Mammary epithelial cell (primary cell): ENCODE measurements at places on chromosomes 7 and 10. TPM values are rescaled to one million over a fixed set of nuclear protein-coding genes. Genes with fewer than 3 reads are reported as not detected.
A peak's percentile ranks its signal among the peaks of the same experiment; 100 is the strongest.

DNA sequence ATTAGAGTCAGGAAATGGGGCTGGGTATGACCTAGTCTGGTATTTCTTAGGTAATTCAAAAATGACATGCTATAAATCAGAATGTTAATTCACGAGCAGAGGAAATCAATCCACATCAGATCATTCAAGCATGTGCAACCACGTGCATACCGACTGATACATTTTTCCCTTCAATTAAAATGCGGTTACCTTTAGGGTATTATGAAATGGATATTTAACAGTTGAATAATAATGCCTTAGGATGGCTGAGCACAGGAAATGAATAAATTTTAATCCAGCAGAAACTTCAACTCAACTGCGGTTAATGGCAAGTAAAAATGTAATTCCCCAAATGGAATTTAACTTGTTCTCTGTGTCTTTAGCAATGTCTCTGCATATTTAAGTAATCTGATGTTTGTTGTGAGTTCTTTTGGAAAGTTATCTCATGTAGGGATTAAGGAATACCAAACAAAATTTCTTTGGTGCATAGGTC is 9.2 kb downstream of the CPA2 start:
- peak; percentile 91 for DNase-seq

GRCh38 chr10:4390219-4390618 is 435.8 kb upstream of the AKR1E2 start:
- DNase-seq: no peak

GRCh38 chr7:140082770-140083169 is 20.0 kb upstream of the PARP12 start:
- no peak for DNase-seq

DNA sequence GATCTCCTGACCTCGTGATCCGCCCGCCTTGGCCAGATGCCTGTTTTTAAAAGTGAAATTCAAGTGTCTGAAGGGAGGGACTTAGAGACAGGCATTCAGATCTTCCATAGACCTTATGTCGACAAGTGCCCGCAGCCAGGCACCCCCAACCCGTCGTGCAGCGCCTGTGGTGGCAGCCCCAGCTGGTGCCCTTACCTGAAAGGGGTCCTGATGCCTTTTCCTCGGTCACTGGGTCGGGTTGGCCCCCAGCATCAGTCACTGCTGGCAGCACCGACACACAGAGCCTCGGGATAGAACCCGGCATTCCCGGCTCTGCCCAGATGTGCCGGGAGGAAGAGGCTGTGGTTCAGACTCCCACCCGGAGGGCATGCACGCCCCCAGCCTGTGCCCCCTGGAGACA is 23.3 kb downstream of the LRRC27 start:
- DNase-seq: no peak

DNA sequence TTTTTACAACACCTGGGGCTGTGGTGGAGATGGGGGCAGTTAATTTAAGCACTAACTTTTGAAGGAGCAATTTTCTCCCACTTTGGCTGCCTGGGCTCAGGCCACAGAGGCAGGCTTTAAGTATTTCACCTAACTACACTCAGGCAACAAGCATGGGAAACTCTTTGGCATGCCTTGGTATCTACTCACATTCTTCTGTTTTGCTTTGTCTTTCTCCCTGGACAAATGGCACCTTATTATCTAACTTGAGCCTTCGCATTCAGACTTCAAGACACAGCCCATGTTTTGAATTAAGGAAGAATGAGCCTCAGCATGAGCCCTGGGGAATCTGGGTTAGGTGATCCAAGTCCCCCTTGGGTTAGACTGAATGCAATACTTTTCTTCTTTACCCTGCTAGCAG is 31.8 kb upstream of the BMPER start:
- DNase-seq: no peak

DNA sequence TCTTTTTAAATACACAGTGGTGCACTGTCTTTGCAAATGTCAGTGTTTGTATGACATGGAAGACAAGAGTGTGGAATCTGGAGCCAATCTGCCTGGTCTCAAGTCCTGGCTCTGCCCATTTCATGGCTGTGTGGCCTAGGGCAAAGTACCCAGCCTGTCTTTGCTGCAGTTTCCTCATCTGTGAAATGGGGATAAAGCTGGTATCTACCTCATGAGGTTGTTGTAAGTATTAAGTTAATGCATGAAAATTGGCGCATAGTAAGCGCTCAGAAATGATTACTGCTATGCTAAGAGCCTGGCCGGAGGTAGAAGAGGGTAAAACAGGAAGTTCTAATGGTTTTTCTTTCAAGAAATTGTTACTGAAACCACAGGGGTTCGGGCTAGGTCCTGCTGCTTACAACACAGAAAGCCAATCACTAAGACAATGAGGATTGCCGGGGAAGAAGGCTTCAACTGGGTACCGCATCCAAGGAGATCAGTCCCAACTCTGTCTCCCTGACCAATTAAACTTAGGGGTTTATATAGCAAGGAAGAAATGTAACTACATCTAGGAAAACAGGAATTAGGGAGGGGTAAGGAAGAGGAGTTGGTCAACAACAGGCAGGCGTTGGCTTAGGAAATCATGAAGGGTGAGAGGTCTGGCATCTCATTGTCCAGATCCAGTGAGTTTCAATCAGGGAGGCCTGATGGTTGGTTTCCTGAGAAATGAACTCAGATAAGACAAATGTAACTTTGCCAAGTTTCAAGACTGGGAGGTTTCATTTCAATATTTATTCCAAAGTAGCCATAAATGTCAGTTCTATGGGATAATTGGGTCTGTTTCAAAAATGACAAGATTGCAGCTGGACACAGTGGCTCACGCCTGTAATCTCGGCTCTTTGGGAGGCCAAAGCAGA is 57.0 kb downstream of the CHST3 start:
- DNase-seq: no peak

DNA sequence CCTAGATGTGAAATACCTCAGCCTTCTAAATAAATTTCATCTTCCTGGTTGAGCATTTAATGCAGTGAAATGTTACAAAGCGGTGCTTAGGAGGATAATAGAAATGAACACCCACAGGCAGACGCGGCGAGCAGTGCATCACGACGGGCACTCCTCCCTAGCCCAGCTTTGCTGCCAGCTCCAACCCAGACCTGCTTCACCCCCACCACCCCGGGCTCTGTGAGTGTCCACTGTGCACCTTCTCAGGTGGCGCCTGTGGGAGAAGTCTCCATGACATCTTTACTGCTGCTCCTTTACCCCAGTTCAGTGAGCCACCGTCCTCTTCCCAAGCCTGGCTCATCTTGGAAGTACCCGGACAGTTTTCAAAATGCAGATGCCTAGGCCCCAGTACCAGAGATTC is 5.2 kb upstream of the CHST15 start:
- no peak for DNase-seq

- no peak for DNase-seq
Observed at GRCh38 chr10:98378722-98379121, 36.3 kb downstream of the PYROXD2 start.

GRCh38 chr7:80309377-80309776 is 174.7 kb downstream of the GNAI1 start:
- DNase-seq: no peak

DNA sequence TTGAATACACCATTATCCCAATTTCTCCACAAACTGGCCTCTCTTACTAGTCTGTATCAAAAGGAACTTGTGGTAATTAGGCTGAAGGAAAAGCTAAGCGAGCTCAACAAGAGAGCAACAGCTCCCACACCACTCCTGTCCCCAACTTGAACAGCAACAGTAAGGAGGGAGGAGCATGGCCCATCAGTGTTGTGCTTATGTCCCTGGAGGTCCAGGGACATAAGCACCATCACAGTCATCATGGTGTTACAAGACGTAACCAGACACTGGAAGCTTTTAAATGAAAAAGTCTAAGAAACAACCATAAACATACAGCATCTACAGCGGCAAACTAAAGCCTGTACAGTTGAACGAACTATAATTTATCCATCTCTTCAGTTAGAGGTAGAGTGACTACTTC is 989 bp downstream of the ERLIN1 start:
- peak; percentile 8 for DNase-seq

GRCh38 chr10:89025453-89025852 is 34.9 kb downstream of the FAS start:
- no peak for DNase-seq

- no peak for DNase-seq
Observed at GRCh38 chr10:119853574-119853973, 19.1 kb downstream of the MCMBP start.

DNA sequence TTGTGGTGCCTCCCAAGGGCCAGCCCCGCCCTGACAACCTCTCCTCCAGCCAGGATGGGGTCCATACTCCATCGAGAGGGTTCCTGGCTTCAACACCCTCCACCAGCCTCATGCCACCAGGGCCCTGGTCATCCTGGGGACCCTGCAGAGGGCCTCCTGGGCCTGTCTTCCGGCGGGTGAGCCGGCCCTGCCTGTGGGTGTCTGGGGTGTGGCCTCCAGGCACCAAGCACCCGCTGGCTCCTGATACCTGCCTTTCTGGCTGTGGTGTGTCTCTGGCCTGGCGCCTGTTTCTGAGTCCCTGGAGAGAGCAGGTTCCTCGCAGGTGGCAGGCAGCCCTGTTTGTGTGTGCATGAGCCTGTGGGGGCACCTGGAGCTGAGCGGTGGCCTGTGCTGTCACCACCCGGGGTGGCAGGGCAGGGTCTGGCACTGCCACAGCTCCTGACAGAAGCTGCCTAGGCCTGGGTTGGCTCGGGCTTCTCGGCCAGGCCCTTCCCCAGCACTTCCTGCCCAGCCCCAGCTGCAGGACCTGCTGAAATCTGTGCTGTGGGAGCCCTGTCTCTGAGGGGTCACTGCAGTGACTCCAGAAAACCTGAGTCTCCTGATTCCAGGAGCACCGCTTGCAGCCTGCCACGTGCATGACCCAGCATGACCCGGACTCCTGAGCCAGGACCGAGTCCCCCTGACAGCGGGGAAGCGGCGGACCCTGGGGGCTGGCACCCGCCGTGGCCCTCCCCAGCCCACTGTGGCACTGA is 18.4 kb downstream of the ADAM8 start:
- DNase-seq: peak; percentile 71

DNA sequence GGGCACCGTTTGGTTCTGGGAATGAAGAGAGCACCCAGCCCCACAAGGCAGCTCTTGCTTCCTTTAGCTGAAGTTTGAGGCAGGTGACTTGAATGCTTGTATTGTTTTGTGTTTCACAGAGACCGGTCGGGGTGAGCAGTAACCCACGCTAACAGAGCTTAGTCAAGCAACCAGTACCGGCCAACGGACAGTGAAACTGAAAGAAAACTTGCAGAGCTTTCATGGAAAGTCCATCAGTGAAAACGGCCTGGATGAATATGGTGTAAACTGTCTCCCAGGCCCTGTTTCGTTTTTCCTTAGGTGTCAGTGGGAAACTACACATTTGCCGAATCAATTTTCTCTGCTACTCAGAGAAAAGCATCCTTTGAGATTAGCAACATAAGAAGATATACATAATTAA is 101.1 kb downstream of the LYZL1 start:
- DNase-seq: peak; percentile 8

GRCh38 chr7:19552576-19552975 is 156.3 kb downstream of the POLR1F start:
- no peak for DNase-seq

DNA sequence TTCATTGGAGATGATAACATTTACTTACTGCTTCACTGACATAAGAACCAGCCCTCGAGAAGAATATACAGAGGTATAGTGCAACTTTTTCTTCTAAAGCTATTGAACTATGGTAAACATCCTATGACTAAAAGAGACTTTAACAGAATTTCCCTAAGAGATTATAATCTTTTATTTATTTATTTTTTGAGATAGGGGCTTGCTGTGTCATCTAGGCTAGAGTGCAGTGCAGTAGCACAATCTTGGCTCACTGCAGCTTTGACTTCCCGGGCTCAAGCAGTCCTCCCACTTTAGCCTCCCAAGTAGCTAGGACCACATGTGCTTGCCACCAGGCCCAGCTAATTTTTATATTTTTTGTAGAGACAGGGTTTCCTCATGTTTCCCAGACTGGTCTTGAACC is 258.5 kb upstream of the FERD3L start:
- DNase-seq: no peak

GRCh38 chr10:77600640-77601039 is 37.0 kb downstream of the KCNMA1 start:
- DNase-seq: no peak

DNA sequence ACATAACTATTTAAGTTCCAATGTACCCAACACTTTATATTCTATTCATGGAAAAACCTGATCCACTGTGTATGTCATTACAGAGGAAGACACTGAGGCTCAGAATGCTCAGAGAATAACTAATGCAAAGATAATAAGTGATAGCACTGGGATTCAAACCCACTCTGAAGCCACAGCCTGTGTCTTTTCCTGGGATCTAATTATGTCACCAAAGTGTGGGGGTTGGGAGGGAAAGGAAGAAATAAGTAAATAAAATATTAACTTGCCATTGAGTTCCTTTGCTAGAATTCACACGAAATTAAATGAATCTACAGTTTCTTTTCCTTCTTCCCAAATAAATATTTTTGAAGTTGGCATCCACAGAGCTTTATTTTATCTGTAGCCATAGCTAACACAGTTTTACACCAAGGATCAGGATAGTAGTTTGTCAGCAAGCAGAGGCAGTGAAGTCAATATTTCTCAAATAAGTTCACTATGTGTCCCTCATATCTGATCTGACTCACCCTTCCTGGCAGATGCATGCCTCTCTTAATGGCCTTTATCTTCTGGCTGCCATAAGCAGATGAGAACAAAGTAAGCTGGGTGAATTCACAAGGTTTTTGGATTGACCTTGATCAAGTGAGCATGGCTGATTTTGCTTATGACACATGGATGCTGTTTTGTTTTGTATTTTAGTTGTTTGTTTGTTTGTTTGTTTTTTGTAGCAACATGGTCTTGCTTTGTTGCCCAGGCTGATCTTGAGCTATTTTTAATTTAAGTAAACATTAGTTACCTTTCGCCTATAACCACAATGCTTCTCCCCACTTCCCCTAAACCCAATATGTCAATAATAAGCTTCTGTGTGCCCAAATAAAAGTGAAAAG is 6.3 kb downstream of the RAPGEF5 start:
- peak; percentile 44 for DNase-seq

GRCh38 chr7:69105092-69105491 is 493.2 kb upstream of the AUTS2 start:
- no peak for DNase-seq

- no peak for DNase-seq
Observed at GRCh38 chr10:98078774-98079173, 48.4 kb upstream of the CRTAC1 start.

- DNase-seq: peak; percentile 67
Observed at GRCh38 chr7:18352339-18353255, 143.0 kb upstream of the HDAC9 start.

DNA sequence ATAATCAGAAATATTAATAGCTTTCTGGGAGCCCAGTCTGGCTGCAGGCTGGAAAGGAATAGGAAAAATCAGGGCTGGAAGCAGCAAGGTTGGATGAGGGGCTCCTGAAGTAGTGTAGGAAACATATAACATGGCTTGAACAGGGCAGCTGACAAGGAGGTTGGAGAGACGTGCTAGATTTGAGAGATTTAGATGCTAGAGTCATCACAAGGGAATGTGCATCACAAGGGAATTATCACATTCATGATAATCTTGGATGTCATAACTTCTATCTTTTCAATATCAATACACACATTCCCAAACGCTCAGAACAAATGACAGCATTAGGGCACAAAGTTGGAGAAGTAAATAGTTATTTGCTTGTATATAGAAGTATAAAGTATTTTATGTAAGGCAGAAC is 120.9 kb upstream of the EGFR start:
- DNase-seq: no peak

GRCh38 chr7:144842377-144842851 is 6.6 kb upstream of the TPK1 start:
- DNase-seq: peak; percentile 24

- DNase-seq: peak; percentile 9
Observed at GRCh38 chr7:133778472-133778871, 348.7 kb upstream of the LRGUK start.

Gene CAMK2B
- polyA plus RNA-seq: 4.9 TPM

Gene PDE6C
- polyA plus RNA-seq: not detected

Gene RASA4B
- 0.51 TPM for polyA plus RNA-seq

Gene GTF2IRD1
- 10.4 TPM for polyA plus RNA-seq

Gene PROSER2
- 20.4 TPM for polyA plus RNA-seq

Gene EBLN1
- not detected for polyA plus RNA-seq
